GM13976 (cell line): ENCODE measurements at places on chromosomes 11 and 22.

DNA sequence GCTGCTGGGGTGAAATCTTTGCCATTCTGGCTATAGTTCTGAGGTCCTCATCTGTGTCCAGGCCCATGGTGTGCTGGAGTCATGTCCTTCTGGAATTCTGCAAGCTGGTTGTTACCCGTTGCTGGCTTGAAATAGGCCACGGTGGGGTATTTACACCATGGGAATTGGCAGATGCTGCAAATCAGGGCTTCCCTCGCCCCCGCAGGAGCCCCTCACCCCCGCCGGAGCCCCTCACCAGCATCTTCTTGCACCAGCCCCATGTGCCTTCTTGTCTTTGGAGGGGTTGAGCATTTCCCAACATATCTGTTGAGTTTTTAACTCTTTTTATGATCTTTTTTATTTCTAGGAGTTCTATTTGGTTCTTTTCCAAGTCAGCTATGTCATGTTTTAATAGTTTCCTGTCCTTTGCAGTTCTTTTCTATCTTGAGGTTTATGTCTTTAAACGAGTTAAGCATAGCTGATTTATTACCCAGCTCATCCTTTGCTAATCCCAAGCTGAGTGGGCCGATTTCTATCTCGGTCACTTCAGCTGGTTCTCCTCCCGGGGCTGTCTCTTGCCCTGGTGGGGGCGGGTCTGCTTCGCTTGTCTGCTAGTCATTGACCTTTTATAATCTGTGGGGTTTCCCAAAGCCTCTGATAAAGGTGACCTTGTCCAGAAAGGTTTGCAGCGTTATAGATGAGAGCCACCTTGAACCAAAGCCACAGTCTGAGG lies 17.6 kb downstream of the ANO1 start:
- no peak for DNase-seq

GRCh38 chr11:85316967-85317366 lies 310.2 kb downstream of the DLG2 start:
- DNase-seq, result peak; percentile 23

DNA sequence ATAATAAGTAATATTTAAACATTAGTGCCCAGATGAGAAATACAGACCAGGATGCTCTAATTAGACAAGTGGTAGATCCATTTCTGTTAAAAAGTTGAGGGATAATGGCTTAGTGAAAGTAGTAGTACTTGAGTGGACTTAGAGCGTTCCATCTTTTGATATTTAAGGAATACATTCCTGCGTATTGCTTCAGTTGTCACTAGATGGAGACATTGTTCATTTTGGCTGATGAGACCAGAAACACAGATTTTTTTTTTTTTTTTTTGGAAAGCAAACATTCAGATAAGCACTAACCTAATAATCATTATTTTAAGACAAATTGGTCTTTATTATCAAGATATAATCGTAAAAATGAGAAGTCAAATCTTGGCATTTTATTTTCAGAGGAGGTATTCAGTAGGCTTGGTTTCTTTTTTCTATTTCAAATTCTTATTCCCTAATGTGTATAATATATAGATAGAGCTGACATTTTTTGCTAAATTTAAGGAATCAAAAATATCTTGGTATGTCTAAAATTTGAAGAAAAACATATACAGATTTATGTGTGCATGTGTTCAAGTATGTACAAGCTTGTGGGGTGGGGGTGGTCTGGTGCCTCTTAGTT lies 92.9 kb downstream of the DYNC2H1 start:
- DNase-seq, result peak; percentile 3

DNA sequence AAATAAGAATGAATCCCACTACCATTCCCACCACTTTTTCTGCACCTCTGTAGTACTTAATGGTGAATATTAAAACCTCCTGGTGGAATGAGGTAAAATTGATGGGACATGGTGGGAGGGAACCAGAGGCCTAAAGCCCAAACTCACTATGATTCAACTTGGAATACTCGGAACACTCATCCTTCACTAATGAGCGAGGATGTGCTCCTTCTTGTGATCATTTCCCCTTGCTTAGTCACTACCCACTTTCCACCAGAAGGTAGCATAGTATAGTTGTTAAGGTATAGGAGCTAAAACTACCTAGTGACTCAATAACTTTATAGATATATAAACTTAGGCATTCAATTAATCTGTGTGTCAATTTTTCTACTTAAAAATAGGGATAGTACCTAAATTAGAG lies 728.9 kb downstream of the OPCML start:
- DNase-seq, result no peak

GRCh38 chr11:105923252-105923651 lies 98.8 kb downstream of the MSANTD4 start:
- no peak for DNase-seq

GRCh38 chr11:84780689-84781293 lies 846.4 kb downstream of the DLG2 start:
- DNase-seq, result no peak

DNA sequence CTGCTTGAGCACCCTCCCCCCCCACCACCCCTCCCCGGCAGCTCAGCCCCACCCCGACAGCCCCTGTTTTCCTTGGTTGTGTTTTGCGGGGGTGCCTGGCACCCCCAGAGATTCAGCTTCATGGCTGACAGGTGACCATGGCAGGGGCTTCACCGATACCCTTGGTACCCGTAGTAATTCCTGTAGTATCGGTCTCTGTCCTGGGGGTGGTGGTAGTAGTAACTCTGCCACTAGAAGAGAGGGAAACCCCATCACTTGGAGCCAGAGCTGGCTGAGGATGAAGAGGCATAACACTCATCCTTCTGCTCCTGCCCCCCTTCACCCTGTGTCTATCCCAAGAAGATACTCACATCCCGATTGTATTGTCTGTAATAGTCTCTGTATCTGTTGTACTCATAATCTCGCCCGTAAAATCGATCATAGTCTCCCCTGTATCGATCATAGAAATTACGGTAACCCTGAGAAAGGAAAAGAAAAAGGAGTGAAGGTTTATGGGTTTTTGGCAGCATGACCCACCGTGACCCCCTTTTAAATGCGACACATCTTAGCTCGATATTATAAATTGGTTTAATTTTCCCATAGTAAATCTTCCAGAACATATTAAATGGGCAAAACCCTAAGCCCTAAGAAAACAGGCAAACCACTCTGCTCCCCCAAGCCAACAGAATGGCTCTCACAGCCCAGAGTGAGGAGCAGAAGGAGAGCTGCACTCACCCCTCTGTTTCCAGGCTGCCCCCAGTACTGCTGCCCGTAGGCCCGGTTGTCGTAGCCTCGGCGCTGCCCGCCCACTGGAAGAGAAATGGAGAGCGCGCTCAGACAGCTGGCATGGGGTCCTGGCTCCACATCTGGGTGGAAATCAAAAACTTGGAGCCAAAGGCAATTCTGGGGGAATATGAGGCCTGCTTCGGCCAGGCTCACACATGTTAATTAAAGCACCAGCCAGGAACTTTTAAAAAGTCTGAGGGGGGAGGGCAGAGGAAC lies 8.0 kb downstream of the GNG3 start:
- DNase-seq, result no peak

- no peak for DNase-seq
These were observed 13.2 kb downstream of the OR10AG1 start for GRCh38 chr11:55956521-55956920.

- DNase-seq, result peak; percentile 39
These were observed 77.9 kb upstream of the TIMP3 start for GRCh38 chr22:32723643-32724042.

DNA sequence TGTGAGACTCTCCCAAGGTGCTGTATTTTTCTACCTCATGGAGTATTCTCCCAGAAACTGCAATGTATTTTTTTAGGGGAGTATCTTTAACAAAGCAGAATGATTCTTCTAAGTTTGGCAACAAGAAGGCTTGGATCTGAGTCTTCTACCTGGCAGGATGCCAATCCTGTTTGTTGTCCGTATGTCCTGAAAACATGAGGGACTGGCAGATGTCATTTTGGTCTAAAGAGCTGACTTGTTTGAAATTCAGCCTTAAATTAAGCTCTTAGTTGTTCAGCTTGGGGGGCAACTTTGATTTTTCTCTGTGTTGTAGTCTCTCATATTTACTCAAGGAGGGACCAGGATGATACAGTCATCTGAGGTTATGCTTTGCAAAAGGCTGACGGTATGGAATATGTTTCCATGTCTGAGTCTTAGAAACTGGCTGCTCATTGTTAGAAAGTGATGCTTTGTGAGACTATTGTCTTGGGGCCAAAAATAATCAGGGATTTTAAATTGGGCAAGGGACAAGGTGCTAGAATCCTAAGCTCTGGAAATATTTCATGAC lies 9.3 kb downstream of the MRPL16 start:
- DNase-seq, result no peak

DNA sequence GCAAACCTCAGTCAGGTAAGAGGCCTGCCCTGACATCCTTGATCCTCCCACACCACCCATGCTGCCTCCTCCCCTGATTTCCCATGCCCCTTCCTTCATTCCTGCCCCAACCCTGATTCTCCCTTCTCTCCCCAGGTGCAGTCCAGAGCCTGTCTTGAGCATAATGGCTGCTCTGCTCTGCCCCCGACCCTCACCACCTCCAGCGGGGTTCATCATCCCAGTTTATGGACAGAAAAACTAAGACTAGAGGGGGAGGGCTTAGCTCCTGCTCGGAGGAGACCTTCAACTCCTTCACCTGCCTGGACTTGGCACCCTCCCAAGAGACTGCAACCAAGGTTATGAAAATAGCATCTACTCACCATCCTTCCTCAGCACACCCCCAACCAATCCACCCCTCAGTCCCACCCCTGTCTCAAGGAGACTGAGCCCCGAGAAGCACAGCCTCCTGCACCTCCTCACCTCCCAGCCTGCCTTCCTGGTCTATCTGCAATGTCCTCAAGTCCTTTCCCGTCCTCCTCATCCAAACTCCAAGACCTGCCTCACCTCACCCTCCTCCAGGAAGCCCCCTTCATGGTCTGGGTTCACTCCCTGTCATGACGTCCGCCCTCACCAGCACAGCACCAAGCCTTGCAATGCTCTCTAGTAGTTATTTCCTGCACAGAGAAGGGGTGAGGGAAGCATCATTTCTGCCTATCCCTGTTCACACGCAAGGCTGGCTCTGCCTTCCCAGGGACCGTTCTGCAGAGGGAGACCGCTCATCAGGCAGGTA lies 103.1 kb downstream of the PDE2A start:
- DNase-seq, result no peak

- no peak for DNase-seq
These were observed 43.2 kb downstream of the ME3 start for GRCh38 chr11:86629045-86629706.

GRCh38 chr11:17607591-17608570 lies 60.8 kb downstream of the OTOG start:
- DNase-seq, result no peak

DNA sequence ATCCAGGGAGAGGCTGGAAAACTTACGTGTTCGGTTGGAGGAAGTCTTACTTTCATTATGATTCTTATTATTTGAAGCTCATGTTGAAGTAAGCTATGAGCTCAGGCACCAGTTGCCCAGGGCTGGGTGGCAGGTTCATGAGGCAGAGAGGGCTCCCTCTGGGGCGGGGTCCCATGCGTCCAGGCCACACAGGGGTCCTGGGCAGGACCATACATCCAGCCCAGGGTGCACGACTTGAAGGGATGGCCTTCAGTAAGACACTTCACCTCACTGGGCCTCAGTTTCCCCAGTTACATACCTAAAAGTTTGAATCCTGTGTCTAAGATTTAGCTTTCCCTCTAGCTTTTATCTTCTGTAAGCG lies 107.3 kb upstream of the B3GAT1 start:
- no peak for DNase-seq
